ENCODE measurements at places on chromosomes 3 and 15. TPM values are rescaled to one million over a fixed set of nuclear protein-coding genes. Genes with fewer than 3 reads are reported as not detected.

APEH gene
- 94.2 TPM for polyA plus RNA-seq

RHOV gene
- 0.76 TPM for polyA plus RNA-seq

ANKRD63 gene
- not detected for polyA plus RNA-seq

RYR3 gene
- polyA plus RNA-seq: 11.4 TPM

DNA sequence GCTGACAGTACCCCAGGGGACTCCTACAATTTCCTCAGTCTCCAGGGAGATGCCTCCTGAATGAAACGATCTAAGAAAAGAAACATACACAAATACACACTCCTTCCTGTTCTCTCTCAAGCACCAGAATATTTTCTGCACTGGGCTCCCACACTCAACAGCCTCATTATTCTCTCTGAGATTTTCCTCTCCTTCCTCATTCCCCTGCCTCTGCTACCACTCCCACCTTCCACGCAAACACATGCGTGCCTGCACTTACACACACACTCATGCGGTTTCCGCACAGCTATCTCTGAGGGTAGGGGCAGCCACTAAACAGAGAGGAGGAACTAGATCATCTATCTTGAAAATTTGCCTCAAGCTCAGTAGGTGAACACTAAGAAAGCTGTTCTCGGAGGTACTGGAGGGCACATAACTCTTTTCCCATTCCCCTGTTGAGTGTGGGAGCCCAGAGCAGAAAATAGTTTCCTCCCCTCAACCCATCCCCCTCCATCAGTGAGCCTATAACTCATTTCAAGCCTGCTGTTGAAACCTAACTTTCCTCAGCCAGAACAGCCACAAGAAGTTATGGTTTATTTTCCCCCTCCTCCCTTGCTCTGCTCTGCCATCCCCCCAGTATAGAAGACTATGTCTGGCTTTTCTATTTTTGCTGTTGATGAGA lies 30.5 kb upstream of the TIPARP start:
- peaks cover 14% of the 10 kb centered on the region for H3K4me1 ChIP-seq
- no peak overlapping the region for H3K4me3 ChIP-seq
- no peak overlapping the region for H3K27ac ChIP-seq
- DNase-seq: no peak

Measured in left lung (tissue), 14 donors.